ENCODE measurements at places on chromosomes 1 and 21. TPM values are rescaled to one million over a fixed set of nuclear protein-coding genes. Genes with fewer than 3 reads are reported as not detected.

The TENT5C gene
- total RNA-seq = 10.2 TPM

The PAX7 gene
- total RNA-seq = not detected

DNA sequence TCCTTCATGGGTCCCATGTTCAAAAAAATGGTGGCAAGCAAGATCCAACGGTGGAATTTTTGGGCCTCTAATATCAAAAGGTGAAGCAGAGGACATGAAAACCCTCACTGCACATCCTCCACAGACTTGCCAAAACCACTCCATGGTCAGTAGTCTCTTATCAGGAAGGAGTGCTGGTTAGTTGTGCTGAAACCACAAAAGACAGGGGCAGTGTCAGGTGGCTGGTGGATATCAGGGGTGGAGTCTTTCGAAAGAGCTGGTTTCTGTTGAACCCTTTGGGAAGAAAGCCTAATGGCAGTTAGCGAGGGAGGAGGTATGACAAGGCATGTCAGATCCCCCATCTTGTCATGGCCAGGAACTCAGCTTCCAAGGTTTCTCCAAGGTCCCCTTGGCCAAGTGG lies 395.9 kb upstream of the CAMK1G start:
- no peak for DNase-seq

- no peak for DNase-seq
Observed at GRCh38 chr1:20365421-20366055, 74.9 kb downstream of the VWA5B1 start.

GRCh38 chr1:234286206-234286605 lies 87.0 kb upstream of the COA6 start:
- DNase-seq = no peak

Measured in breast epithelium (tissue), 4 donors.